ENCODE measurements at places on chromosomes 1 and 21.

DNA sequence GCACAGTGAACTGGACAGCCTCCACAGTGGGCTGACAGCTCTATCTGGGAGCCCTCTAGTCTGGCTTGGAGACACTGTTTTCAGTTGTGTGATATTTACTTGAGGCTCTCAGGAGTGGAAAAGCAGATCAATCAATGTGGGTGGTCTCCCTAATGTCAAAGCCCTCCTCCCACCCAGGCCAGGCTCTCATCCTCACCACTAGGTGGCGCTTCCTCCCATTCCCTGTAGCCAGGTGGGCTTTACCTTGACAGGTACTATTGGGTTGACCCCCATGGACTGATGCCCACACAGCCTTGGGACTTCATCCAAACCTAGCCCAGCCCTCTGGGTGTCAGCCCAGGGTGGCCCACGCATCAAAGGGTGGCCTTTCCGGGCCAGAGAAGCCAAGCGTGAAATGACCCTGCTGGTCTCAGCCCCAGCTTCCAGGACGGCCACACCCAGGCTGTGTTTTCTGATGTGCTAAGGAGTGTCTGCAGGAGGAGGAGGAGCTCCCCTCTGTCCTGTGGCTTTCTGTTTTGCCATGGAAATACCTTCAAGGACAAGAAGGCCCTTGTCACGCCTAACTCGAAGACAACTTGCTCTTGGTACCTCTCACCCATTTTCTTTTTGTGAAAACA is 54.0 kb downstream of the CLIC6 start:
- DNase-seq = no peak

- DNase-seq = no peak
These were observed 11.8 kb upstream of the OTUD7B start for GRCh38 chr1:150022357-150022756.

DNA sequence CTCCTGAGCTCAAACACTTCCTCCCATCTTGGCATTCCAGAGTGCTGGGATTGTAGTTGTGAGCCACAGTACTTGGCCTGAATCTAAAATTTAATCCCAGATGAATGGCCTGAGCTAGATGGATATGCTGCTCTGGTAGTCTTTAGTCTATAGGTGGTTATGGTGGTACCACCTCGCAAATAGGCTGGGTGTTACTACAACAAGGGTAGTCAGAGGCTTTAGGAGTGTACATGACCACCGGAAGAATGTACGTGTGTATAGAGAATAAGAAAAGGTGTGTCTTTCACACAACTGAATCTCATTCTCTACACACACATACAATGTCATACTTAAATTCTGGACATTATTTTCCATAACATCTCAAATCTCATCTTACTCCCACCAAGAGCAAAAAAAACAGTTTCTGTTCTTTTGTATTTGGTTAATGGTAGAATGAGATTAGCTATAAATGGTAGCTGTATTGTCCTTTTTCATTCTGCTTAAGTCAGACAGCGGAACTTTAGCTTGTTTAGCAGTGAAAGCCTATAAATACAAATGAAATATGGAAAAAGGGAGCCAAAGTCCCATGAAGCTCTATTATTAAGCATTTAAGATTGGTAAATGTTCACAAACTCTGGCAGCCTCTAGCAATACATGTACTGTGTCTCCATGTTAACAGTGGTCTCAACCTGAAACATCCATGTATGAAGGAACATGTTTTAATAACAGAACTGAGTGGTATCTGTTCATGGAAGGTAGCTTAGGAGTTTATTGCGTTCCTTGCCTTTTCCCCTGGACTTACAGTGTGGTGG is 16.2 kb downstream of the CAP1 start:
- no peak for DNase-seq

DNA sequence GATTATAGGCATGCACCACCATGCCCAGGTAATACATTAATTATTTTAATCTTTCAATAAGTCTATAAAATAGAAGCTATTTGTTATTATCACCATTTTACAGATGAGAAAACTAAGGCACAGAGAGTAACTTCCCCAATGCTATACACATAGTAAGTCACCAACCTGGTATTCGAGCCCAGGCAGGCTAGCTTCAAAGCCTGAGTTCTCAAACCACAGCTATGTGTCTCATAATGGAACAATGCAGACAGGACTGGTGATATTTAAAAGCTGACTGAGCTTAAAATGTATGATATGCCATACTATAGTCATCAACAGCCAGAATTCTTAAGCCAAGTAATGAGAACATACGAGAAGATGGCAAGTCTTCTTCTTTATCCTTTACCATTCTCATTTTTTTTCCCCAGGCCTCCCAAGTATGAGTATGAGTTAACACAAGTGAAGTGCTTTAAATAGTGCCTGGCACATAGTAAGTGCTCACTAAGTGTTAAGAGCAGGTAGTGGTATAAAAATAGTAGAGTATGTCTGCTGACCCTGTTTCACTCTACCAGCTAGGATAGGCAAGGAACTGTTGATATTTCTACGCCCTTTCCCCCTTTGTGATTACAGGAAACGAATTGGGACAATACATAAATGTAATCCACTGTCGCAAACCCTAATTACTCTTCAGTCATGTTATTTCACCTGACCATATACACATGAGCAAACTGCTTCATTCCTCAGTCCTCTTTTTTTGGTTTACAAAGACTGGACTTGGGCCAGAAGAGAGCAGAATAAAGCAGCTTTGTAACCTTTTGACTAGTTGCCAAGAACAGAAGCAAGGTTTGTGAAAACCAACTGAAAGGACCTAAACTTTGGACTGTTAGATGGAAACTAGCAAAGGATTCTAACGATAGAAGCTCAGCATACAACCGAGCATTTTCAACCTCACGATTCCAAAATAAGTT is 9.5 kb downstream of the EYA3 start:
- no peak for DNase-seq

GRCh38 chr21:44677881-44678280 is 4.1 kb downstream of the KRTAP12-1 start:
- DNase-seq = no peak

DNA sequence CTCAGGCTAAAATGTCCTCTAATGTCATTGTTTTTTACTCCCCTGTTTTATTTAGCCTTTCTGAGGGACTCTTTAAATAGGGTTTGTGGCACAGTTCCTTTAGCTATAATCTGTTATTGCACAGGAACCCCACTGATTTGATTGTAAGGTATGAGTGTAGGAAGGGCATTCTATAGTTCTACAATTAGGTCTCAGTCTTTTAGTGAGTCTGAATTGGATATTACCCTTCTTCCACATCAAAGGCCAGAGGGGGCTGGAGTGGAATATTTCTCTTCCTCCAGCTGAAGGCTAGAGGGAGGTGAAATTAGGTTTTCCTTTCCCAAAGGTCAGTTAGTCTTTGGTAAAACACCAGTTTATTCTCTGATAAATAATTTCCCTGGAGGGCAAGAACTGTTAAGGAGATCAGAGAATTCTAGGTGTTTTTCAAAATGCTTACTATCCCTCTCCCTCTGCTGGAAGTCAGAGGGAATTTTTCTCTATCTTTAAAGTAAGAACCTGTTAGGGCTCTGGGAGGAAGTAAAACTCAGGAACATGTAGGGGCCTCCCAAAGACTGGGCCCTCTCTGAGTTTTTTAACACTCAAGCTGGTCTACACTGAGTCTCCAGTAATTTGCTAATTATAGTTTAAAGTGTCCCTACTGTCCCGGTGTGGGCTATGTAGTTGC is 176.3 kb upstream of the ZNHIT6 start:
- no peak for DNase-seq

DNA sequence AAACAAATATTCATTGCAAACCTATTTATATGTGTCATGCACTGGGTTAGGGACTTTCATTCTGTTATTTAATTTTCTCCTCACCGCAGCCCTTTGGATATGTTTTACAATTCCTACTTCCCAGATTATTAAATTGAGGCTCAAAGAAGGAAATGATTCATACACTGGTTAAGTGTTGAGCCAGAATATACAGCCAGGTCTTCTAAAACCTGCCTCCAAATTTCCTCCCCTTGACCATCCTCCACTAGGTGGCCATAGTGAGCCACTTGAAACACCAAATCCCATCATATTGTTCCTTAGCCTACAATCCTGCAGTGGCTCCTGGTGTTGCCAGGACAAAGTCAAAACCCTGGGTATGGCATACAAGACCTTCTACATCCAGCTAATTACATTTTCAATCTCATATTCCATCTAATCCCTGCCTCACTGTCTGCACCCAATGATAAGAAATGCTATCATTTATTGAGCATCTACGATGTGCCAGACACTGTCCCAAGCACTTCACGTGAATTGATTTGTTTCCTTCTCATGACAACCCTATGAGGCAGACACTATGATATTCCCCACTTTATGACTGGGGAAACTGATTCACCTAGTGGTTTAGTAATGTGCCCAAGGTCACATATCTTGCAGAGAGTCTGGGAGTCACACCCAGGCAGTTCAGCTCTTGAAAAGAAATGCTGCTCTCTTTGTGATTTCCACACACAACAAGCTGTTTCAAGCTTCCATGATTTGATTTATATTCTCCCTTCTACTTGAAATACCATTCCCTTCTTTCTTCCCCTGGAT is 23.6 kb upstream of the KIRREL1 start:
- peak; percentile 79 for DNase-seq

DNA sequence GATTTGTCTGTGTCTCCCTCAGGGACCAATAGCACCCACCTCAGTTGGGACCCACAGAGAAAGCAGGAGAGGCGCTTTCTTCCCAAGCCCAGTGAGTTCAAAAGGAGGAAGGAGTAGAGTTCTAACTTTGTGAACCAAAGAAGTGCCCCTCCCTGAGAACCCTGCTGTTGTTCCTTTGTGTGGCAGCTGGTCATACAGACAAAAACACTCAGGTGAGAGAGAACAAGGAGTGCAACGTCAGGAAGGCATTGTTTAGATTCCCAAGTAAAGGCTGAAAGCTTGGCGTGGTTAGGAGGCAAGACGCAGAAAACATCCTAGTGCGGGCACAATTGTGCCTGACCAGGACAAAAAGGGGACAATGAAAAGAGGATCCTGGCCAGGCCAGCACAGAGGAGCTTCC is 654.6 kb downstream of the KIF26B start:
- DNase-seq = no peak

DNA sequence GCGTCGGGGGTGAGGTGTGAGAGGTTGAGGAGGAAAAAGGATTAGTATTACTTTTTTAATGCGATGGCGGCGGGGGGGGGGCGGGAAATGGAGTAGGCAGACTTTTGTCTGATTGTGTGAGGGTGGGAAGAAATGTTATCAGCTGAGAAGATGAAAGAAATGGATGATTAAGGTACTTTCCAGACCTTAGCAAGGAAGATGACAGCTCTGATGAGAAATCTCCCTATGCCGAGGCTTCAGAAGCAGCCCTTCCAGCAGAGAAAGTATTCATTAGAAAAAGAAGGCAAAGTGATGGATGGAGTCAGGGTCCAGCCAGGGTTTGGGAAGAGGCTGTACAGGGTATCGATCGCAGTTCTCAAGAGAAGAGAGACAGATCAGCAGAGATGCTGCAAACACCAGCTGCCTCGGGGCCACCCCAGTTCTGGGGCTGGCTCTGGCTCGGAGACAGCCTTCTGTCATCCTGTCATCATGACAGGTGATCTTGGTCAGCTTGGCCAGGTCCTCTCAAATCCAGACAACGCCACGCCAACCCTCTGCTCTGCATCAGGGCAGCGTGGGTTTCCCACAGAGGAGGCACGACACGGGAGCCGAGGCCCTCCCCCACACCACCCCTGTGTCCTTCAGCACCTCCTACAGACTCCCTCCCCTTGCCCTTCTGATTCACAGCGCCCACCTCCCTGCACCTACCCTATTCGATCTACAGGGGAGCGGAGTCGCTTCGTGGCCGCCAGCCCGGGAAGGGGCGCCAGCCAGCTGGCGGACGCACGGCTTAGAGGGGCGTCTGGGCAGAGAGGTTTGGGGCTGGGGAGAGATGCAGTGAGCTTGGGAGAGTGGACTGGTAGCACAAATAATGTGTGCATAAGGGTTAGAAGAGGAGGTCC is 674 bp upstream of the ATXN7L2 start:
- no peak for DNase-seq

DNA sequence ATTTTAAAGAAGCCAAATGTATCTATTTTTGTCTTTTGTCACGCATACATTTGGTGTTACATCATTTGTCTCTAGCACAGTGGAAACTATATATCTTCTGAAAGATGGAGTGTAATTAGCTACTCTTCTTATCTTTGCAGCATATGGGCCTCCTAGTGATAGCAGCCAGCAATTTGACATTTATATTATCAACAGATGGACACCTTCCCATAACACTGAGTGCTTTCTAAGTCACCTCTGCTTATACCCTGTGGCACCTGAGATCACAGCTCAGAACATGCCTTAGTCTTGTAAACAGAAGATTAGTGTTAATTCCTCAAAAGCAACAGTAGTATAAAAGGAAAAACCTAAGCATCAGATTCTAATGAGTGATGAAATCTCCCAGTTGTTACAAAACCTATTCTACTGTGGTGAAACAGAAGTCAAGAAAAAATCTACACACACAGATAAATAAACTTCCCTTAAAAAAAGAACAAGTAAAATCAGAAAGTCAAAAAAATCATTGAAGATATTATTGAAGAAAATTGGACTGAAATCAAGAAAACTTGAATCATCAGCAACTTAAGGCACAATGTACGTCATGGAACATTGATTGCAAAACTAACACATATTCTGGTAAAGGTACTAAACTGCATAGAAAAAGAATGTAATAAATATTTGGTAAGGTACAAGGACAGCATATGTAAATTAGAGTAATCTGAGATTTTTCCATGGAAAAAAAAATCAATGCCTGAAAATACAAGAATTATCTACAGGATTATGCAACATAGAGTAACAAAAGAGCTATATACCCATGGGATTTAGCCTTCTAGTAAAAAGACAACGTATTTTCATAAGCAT is 61.7 kb downstream of the KCNT2 start:
- no peak for DNase-seq

All from AG09309 (cell line).